ENCODE measurements at places on chromosomes 12 and 14.

DNA sequence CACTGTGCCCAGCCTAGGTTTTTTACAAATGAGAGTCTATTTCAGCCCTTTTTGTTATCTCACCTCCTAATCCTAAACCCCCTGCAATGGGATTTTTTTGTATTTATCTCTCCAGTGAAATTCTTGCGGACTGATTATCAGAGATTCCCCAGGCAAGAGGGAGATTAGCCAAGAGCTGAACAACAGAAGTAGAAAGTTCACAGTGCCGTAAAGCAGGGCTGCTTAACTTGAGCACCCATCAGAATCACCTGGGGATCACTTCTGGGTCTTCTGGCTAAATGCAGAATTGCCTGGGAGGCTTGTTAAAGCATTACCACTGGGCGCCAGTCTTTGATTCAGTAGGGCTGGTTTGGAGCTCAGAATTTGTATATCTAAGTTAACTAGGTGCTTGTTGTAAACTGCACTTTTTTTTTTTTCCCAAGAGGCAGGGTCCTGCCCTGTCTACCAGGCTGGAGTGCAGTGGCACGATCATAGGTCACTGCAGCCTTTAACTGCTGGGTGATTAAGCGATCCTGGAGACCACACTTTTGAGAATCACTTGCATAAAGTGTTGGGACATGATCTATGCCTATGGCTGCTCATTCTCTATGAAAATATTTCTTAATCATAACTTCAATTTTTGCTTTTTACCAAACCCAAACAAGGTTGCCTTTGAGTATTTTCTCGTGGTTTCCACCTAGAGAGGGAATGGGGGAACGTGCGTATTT lies 1.1 kb upstream of the DPPA3 start:
- DNase-seq, result no peak

GRCh38 chr12:105257321-105257728 lies 21.4 kb upstream of the APPL2 start:
- DNase-seq, result no peak

DNA sequence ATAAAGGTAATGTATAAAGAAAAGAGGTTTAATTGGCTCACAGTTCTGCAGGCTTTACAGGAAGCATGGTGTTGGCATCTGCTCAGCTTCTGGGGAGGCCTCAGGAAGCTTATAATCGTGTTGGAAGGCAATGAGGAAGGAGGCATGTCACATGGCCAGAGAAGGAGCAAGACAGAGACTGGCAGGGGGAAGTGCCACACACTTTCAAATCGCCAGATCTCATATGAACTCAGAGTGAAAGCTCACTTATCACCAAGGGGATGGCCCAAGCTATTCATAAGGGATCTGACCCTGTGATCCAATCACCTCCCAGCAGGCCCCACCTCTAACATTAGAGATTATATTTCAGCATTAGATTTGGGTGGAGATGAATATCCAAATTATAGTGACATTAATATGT lies 26.3 kb downstream of the LDHB start:
- DNase-seq, result no peak

DNA sequence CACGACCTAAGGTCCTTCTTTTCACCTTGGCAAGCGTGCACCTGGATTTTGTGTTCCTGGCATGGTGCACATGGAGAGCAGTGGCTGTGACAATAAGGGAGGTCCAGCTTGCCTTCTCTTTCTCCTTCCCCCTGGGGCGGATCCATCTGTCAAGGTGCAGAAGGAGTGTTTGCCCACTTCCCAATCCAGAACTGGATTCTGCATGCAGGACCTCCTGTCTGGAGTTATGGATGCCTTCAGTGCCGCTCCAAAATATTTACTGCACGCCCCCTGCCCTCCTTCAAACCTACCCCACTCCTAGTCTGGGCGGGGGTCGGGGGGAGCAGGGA lies 192.7 kb downstream of the DPF3 start:
- DNase-seq, result no peak

DNA sequence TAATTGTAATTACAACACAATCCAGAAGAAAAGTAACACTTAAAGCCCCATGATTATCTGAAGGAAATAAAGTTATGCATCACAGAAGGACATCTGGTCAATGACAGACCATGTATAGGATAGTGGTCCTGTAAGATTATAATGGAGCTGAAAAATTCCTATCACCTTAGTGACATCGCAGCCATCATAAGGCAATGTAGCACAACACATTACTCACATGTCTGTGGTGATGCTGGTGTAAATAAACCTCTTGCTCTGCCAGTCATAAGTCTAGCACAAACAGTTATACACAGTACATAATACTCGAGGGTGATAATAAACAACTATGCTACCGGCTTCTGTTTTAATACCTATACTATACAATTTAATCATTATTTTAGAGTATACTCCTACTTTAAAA lies 11.2 kb downstream of the ATG2B start:
- DNase-seq, result no peak
